GM13976 (cell line): ENCODE measurements at places on chromosomes 3 and 15.

GRCh38 chr3:98555025-98555379 lies 23.2 kb downstream of the GPR15 start:
- no peak for DNase-seq

DNA sequence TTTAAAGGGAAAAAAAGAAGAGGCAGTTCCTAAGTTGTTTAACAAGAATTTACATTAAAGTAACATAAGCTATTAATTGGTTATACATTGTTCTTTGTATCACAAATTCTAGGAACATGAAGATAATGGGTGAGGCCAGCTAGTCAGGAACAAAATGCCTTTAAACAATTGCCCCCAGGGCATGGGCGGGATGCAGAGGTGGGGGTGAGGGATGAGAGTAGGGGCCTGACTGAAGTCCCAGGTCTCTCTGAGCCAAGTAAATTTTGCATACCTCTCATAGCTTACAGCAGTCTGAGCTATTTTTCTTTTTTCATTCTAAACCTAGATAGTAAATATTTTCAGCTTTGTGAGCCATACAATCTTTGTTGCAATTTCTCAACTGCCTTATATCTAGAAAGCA lies 77.8 kb upstream of the RNU6-1 start:
- no peak for DNase-seq

DNA sequence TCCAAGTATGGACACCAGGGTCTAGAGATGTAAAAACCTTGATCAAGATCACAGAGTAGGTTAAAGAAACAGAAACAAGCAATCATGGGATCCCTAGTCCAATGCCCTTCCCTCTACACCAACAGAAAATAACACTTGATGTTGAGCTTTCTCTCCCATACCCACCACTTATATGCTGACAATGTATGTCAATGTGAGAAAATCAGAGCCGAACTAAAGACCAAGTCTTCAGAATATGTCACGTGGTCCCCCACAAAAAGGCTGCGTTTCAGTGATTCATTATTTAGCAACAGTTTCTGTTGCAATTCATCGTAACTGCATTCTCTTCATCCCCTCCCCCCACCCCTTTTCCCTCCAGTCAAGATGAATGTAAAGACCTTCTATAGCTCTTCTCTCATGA lies 278.9 kb upstream of the STT3B start:
- DNase-seq = no peak

DNA sequence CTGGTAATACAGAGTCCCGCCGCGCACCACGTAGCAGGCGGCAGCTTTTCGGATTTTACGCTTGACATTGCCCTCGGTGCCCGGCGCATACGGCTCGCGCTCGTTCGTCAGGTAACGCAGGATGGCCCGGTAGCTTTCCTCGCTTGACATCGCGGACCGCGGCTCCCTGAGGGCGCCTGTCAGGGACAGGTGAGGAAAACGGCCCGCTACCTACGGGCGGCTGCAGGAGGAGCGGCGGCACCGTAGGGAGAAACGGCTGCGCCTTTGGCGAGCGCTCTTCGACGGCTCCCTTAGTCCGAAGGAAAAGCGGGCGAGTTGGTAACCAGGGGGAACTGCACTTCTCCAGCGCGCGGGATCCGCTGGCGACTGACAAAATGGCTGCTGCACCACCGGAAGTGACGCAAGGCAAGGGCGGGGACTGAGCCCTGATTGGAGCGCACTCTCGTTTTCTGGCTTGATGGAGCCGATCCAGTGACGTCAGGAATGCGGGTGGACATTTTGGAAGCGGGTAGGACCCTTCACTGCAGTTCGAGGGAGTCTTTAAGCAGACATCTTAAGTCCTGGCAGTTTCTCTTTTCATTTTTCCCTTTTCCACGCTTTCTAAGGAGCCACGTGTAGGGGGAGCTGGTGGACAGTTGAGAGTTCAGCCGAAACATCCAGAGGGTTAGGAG lies at the start of gene ZBTB11:
Gene ZBTB11 (minus strand): TSS at position 368 of the 671 bp plus-strand sequence. CDS start 218 bp downstream, at position 150.
- DNase-seq = peak; percentile 96

DNA sequence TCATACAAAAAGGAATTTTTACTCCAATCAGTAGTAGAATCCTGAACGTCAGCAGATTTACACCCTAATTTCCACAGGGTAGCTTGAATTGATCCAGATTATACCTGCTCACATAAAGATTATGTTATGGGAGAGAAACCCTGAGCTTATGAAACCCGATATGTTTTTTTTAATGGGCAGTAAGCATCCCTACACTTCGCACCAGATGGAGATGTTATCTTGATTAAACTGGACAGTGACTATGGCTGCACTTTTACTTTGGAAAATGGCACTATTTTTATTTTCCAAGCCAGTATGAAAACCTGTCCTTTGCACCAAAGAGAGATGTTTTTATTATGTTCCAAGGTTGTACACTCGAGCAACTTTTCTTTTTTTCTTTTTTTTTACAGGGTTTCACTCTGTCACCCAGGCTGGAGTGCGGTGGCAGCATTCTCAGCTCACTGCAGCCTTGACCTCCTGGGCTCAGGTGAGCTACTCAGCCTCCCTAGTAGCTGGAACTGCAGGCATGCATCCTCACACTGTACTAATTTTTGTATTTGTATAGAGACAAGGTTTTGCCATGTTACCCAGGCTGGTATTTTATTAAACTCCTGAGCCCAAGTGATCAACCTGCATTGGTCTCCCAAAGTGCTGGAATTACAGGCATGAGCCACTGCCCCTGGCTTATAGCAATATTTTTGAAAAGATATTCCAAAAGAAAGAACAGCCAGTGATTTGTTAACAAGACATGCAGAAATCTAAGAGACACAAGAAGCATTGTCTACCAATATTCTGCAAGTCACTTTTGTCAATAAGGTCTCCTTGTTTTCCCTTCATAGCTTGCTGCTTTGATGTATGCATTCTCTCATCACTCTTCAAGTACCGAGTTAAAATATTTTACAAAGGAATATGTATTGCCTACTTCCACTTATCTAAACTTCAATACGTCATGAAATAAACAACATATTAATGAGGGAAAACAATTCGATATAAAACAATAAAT lies 1412.6 kb downstream of the ZPLD1 start:
- no peak for DNase-seq

GRCh38 chr3:31495971-31496665 lies 36.6 kb upstream of the STT3B start:
- DNase-seq = no peak

DNA sequence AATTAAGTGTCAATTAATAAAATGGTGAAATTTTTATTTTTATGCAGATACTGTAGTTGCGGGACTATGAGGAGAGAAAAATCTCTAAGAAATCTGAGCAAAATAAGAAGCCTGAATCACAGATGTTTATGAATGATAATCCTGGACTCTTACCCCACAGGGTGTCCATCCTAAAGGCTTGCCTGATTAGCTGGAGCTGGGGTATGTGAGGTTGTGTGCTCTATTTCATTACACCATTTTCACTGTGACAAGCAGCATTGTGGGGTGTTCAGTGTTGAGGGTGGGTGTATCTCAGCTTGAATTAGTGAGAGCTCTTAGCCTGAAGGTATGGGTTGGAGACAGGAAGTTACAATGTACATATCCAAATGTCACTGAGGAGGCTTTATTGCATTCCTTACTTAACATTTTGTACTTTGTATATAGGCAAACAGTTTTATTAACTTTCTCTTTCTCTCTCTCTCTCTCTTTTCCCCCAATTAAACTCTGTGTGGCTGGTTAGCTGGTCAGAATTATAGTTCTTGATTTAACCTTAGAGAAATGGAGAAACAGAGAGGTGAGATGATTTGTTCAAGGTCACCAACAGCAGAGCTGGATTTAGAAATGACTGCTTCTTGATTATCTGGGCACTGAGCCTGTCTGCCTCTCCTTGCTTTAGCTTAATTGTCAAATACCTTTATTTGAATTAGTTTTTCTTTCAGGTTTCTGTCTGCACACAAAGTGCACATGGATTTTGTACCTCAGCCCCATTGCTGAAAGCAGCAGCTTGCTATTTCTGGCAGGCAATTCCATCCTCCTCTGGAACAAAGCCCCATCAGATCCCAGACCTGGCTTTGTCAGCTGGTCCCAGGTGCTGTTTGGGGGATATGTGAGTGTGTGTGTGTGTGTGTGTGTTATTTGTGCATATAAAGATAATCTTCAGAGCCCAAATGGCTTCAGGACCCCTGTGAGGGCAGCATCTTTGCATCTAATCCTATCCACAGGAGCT lies 35.8 kb downstream of the GJD2 start:
- no peak for DNase-seq

GRCh38 chr15:39051626-39052322 lies 487.2 kb upstream of the RASGRP1 start:
- DNase-seq = no peak

DNA sequence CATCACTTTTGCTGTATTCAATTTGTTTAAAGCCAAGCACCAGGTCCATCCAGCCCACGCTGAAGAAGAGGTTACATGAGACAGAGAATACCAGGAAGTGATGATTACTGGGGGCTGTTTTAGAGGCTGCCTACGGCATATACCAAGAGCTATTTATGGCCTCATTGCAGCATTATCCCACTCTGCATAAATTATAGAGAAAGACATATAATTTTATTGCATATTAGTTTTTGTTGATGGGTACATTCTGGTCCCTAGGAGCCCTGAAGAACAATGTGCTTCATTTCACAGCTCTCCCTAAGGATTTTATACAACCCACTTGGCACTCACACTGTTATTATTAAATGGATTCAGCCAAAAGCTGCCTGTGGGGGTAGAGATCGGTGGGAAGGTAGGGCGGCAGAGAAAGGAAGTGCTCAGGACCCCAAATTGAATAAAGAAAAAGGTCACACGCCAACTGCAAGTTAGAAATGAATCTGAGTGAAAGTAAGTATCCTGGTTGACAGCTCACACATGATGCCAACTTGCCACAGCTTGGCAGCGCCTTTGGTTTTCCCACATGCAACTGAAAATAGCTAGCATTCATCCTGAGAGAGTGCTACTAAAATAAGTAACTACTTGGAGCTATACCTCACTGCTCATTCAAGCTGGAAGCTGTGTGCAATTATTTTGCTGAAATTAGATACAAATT lies 73.7 kb downstream of the CCNL1 start:
- DNase-seq = no peak

- no peak for DNase-seq
Observed at GRCh38 chr15:64521726-64522164, 61.4 kb downstream of the ZNF609 start.

DNA sequence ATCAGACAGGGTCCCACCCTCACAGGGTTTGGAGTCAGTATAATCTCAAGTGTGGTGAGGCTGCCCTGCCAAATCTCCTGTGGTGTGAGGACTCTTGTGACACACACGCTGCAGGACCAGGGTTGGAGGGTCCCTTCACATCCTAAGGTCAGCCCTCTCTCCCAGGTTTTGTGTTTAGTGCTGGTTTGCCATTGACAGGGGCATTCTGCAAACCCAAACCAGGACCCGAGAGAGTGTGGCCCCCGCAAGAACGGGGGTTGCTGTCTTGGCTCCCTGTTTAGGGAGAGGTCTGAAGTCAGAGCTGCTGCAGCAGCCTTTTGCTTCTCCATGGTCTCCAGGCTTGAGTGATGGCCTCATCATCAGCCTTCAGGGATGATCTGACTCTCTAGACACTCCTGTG lies 14.7 kb downstream of the FAM107A start:
- no peak for DNase-seq

DNA sequence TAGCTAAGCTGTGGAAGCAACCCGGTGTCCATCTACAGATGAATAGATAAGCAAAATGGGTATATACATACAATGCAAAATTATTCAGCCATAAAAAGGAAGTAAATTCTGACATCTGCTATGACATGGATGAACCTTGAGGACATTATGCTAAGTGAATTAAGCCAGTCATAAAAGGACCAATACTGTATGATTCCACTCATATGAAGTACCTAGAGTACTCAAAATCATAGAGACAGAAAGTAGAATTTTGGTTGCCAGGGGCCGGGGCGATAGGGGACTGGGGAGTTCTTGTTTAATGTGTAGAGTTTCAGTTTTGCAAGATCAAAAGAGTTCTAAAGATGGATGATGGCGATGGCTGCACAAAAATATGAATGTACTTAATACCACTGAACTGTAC lies 10.3 kb downstream of the EID1 start:
- DNase-seq = no peak

GRCh38 chr3:144235489-144235888 lies 263.9 kb downstream of the DIPK2A start:
- DNase-seq = no peak

- DNase-seq = no peak
Observed at GRCh38 chr15:31320022-31320421, 6.6 kb upstream of the KLF13 start.

DNA sequence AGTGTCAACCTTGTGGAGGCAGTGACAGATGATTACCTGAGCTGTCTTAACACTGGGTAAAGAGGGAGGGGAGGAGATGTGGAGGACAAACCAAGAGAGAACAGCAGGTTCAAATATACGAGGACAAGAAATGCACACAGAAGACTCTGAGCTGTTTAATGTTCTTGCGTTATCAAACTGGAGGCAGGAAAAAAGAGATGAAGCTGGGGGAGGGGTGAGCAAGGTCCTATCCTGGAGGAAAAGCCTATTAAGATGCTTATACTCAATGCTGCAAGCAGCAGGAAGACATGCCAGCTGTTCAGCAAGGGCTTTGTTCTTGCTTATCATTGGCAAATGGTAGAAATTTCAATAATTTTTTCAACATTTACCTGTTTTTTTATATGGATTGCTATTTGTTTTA lies 345.7 kb upstream of the TRIM42 start:
- DNase-seq = no peak

GRCh38 chr3:127377801-127378655 lies 90.2 kb upstream of the PRR20G start:
- DNase-seq = no peak

- no peak for DNase-seq
Observed at GRCh38 chr3:46585799-46586693, 19.9 kb upstream of the LRRC2 start.

- peak; percentile 72 for DNase-seq
Observed at GRCh38 chr15:99925661-99926461, 192.6 kb upstream of the LYSMD4 start.

DNA sequence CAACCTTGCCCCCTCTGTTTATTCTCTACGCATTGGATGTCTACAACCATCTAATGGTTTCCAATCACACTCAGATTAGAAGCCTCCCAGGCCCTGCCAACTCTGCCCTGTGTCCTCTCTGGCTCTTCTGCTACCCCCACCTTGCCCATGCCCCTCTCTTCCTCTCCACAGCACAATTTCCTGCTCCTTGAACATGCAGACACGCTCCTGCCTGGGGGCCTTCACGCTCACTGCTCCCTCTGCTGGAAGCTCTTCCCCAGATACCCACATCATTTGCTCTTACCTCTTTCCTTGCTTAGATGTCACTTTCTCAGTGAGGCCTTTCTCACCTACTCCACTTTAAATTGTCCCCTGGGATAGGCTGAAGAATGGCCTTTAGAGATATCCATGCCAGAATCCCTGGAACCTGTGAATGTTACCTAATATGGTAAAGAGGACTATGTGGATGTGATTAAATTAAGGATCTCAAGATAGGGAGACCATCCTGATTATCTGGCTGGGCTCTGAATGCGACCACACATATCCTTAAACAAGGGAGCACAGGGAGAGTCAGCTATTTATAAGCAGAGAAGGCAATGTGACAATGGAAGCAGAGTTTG lies 9.9 kb downstream of the KY start:
- no peak for DNase-seq

DNA sequence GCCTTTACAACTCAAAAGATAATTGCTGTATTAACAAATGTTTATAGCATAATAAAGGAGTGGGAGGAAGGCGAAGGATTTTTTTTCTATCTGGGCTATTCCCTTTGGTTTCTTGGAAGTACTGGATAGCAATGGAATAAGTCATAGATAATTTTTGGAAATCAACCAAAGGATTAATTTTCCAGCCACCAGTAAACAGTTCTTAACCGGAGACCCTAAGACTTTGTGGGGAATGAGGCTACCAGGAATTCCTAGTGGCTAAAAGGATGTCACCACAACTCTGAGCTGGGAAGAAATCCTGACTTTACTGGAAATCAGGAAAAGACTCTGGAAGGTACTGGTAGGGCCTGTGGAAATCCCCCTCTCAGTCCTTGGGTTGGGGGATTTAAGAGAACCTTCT lies 138.4 kb upstream of the RARB start:
- no peak for DNase-seq
